CD4-positive, alpha-beta T cell treated with Interleukin-6 for 4 hours (primary cell): ENCODE measurements at places on chromosomes 7 and 10.

- DNase-seq = no peak
Measured at GRCh38 chr7:41205600-41205999, 497.3 kb downstream of the INHBA start.

- no peak for DNase-seq
Measured at GRCh38 chr7:111763221-111763801, 201.0 kb upstream of the IMMP2L start.

DNA sequence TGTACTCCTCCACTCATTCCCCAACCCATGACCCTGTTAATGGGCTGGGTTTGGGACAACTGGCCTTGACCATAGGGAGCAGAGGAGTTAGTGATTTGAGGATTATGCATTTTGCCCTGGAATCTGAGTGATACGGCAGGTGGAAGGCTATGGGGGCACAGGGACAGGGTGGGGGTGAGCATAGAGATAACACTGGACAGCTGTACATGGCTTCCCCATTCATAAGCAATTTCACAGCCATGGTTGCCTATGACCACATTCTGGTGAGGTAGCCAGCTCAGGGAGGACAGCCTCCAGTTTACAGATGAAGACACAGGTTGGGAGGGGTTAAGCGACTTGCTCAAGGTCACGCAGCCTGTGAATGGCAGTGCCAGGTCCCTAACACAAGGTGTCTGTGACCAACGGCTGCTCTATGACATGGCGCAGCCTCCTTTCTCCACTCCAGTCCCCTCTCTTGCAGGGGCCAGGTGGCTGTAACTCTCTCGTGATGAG, 319.5 kb downstream of the PLXNA4 start:
- DNase-seq = no peak

DNA sequence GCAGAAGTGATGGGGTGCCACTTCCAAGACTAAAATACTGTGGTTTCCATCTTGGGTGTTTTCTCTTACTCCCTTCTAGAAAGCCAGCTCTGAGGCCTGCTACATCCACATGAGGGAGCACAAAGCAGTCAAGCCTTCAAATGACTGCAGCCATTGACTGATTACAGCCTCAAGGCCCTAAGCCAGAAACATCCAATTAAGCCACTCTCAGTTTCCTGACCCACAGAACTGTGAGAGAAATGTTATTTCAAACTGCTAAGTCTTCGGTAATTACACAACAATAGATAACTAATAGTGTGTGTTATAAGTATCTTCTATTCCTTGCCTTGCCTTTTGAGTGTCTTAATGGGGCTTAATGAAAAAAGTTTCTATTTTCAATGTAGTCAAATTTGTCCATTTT, 24.8 kb downstream of the BRAF start:
- DNase-seq = no peak

GRCh38 chr7:156582591-156583123, 57.9 kb upstream of the RNF32 start:
- DNase-seq = no peak

DNA sequence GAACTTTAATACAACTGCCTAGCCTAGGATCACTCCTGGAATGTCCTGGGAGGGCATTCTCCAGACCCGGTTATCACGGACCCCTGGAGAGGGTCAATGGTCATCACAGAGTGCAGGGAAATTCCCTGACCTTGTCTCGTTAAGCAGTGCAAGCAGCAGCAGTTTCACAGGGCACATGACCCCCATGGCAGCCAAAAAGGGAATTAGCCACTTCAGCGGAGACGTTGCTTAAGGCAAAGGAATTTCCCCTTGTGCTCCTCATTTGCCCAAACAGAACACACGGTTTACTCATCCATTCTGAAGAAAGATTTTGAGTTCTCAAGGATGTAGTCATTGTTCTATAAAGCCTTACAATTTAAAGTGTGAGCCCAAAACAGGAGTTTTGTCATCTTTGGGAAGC, 260.3 kb downstream of the SNX13 start:
- DNase-seq = no peak

DNA sequence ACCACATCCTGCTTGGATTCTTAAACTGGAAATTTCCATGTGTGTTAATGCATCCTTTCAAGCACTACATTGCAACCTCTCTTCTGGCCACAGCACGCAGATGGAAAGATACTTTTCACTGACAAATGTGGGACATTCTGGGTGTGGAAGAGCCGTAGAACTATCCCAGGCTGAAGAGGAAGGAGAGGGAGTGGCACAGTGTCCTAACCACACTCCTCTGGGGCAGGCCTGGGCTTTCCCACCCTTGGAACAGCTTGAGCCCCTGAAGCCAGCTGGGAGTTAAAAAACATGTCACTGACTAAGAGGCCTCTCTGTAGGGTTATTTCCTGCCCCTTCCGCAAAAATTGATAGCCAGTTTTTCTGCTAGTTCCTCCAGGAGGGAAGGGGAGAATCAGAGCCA, 34.0 kb upstream of the DNMBP start:
- DNase-seq = no peak

- DNase-seq = no peak
Measured at GRCh38 chr10:123854003-123854402, 37.6 kb downstream of the CPXM2 start.
